Chondrocyte (in vitro differentiated cells): ENCODE measurements at places on chromosomes 5 and 9. TPM values are rescaled to one million over a fixed set of nuclear protein-coding genes. Genes with fewer than 3 reads are reported as not detected.
A peak's percentile ranks its signal among the peaks of the same experiment; 100 is the strongest.

DNA sequence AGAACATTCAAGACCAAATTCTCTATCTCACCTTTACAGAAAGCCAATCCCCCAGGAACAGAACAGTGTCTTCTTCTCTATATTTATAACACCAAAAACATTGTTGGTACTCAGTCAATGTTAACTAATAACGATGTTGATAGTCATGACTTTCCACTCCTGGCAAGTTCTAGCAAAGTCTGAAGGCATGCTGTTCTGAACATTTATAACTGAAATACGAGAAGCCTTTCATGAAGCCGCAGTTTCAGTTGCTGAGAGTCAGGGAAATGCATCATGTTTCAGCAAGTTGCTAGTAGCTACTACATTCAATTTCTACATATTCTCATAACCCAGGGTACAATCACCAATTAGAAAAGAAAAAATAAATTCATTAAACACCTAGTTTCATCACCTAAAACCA, 301.4 kb downstream of the PDE4D start:
- no peak for DNase-seq
- peak overlapping the region; percentile 49 for H3K27ac ChIP-seq
- H3K4me1 ChIP-seq = peaks cover 41% of the 10 kb centered on the region
- no peaks in the 10 kb centered on the region for H3K36me3 ChIP-seq
- H3K27me3 ChIP-seq = no peaks in the 10 kb centered on the region

- DNase-seq = no peak
- H3K27me3 ChIP-seq = peaks cover 31% of the 10 kb centered on the region
- no peak overlapping the region for H3K4me3 ChIP-seq
- no peaks in the 10 kb centered on the region for H3K36me3 ChIP-seq
- peaks cover 15% of the 10 kb centered on the region for H3K4me1 ChIP-seq
Observed at GRCh38 chr9:98860871-98861293, 53.4 kb downstream of the GALNT12 start.

GRCh38 chr5:32499261-32499660, 54.7 kb upstream of the ZFR start:
- H3K4me3 ChIP-seq = no peak overlapping the region
- DNase-seq = no peak
- H3K4me1 ChIP-seq = peaks cover 15% of the 10 kb centered on the region
- no peaks in the 10 kb centered on the region for H3K27me3 ChIP-seq
- no peak overlapping the region for H3K27ac ChIP-seq

DNA sequence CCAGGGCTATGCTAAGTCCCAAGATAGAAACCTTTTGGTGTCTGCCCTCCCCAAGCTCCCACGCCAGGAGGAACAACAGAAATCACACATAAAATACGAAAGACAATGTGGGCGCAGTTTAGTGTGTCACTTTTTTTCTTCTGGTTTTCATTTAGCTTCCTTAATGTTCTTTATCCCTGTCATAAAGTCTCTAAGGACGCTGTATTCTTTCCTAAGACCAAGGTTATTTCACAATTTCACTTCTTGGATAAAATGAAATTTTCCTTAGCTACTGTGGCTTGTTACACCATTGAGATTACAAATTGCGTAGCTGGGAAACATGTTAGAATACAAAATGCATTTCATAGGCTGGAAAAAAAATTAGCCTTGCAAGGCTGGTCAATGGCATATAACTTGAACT, 85.4 kb downstream of the GLIS3 start:
- H3K27me3 ChIP-seq = no peaks in the 10 kb centered on the region
- H3K4me1 ChIP-seq = no peaks in the 10 kb centered on the region
- no peak overlapping the region for H3K4me3 ChIP-seq
- DNase-seq = no peak

GRCh38 chr5:141349917-141350619, at the start of gene PCDHGB1:
TSS of gene PCDHGB1 (plus strand) at chr5:141350099. CDS start at chr5:141350261, 162 bp downstream.
- H3K4me3 ChIP-seq = peak within 1 kb of the TSS; percentile 62
- H3K4me1 ChIP-seq = no peaks in the 10 kb centered on the region
- no peaks in the 10 kb centered on the region for H3K27me3 ChIP-seq
- DNase-seq = no peak
- no peak within 1 kb of the TSS for H3K27ac ChIP-seq

GRCh38 chr5:92863666-92864065, 717.4 kb downstream of the NR2F1-AS1 start:
- no peaks in the 10 kb centered on the region for H3K4me1 ChIP-seq
- H3K27ac ChIP-seq = no peak overlapping the region
- H3K4me3 ChIP-seq = no peak overlapping the region
- no peak for DNase-seq

DNA sequence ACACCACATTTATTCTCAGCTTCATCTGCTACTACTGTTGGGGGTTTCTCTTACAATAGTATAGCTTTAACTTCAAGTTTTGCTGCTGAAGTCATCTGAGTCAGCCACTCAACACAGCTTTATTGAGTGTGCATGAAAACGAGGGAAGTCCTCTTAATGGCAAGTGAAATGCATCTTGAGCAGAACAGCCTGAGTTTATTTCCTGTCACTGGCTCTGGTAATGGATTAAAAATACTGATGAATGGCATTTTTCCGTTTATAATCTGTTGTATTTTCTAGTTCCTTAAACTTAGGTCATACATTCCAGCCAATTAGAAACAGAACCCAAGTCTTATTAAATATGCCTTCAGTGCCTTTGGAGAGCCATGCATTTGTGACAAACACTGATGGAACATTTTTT, 238.6 kb downstream of the SLF1 start:
- H3K27me3 ChIP-seq = no peaks in the 10 kb centered on the region
- no peak for DNase-seq
- no peaks in the 10 kb centered on the region for H3K4me1 ChIP-seq
- no peak overlapping the region for H3K4me3 ChIP-seq
- no peaks in the 10 kb centered on the region for H3K36me3 ChIP-seq

- no peaks in the 10 kb centered on the region for H3K27me3 ChIP-seq
- H3K4me3 ChIP-seq = no peak overlapping the region
- peaks cover 5% of the 10 kb centered on the region for H3K36me3 ChIP-seq
- no peak for DNase-seq
- peaks cover 56% of the 10 kb centered on the region for H3K4me1 ChIP-seq
Observed at GRCh38 chr5:72233835-72234234, 86.2 kb downstream of the MRPS27 start.

- DNase-seq = no peak
- no peak overlapping the region for H3K4me3 ChIP-seq
- H3K4me1 ChIP-seq = peaks cover 10% of the 10 kb centered on the region
- H3K36me3 ChIP-seq = peaks cover 22% of the 10 kb centered on the region
- H3K27me3 ChIP-seq = no peaks in the 10 kb centered on the region
Observed at GRCh38 chr9:19057033-19057432, 7.8 kb downstream of the RRAGA start.

- peaks cover 25% of the 10 kb centered on the region for H3K27me3 ChIP-seq
- no peaks in the 10 kb centered on the region for H3K36me3 ChIP-seq
Observed at GRCh38 chr9:592733-593132, 248.8 kb upstream of the DMRT1 start.

- H3K36me3 ChIP-seq = no peaks in the 10 kb centered on the region
- H3K27me3 ChIP-seq = no peaks in the 10 kb centered on the region
- no peak overlapping the region for H3K27ac ChIP-seq
- H3K4me1 ChIP-seq = peaks cover 10% of the 10 kb centered on the region
- no peak for DNase-seq
Observed at GRCh38 chr5:143488381-143488780, 84.9 kb upstream of the NR3C1 start.

DNA sequence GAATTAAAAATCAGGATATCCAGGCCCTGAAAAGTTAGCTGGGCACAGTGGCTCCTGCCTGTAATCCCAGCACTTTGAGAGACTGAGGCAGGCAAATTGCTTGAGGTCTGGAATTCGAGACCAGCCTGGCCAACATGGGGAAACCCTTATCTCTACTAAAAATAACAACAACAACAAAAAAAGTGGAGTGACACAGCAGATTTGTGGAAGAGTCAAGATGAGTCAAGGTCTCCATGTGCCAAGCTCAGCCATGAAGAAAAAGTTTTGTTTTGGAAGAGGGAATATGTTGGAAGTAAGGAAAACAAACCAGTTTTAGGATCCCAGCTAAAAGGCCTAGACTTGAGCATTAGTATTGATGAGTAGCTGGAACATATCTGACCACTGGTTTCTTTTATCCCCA, 14.7 kb downstream of the LRRC70 start:
- no peaks in the 10 kb centered on the region for H3K27me3 ChIP-seq
- H3K36me3 ChIP-seq = peaks cover 7% of the 10 kb centered on the region
- no peak overlapping the region for H3K4me3 ChIP-seq
- peaks cover 8% of the 10 kb centered on the region for H3K4me1 ChIP-seq
- no peak overlapping the region for H3K27ac ChIP-seq
- DNase-seq = no peak

DNA sequence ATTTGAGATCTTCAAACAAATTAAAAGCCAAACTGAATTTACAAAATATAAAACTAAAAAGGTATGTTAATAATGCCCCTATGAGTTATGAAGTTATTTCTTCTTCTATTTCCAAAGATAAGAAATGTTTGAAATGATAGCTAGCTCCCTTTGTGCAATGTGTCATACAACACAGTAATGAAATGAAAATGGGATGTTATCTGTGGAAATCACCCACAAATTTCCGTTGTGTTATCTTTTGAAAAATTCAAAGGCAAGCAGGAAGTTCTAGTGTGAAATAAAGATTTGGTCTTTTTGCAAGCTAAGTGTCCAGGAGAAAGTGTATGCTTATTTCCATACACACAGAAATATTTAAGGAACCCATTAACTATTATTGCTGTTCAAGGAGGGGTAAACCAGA, 375.3 kb upstream of the PRR16 start:
- peaks cover 38% of the 10 kb centered on the region for H3K27me3 ChIP-seq
- no peak overlapping the region for H3K27ac ChIP-seq
- H3K4me1 ChIP-seq = no peaks in the 10 kb centered on the region
- H3K36me3 ChIP-seq = no peaks in the 10 kb centered on the region

DNA sequence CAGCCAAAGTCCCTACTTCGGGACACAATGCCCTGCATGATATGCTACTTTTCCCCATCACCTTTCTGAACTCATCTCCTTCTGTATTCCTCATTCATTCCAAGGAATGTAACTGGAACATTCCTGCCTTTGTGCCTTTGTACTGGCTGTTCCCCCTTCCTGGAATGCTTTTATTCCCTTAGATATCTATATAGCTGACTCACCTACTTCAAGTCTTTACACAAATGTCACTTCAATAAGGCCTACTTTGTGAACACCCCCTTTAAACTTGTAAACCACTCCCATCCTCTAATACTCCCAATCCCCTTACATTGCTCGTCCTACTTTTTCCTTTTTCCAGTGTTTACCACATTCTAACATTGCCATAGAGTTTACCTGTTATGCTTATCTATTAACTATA, 2.4 kb downstream of the NOL6 start:
- H3K4me3 ChIP-seq = no peak overlapping the region
- peaks cover 21% of the 10 kb centered on the region for H3K36me3 ChIP-seq
- no peaks in the 10 kb centered on the region for H3K27me3 ChIP-seq
- no peak for DNase-seq
- H3K4me1 ChIP-seq = peaks cover 30% of the 10 kb centered on the region
- no peak overlapping the region for H3K27ac ChIP-seq

GRCh38 chr5:77003246-77003645, 27.0 kb upstream of the AGGF1 start:
- no peaks in the 10 kb centered on the region for H3K27me3 ChIP-seq
- H3K4me3 ChIP-seq = no peak overlapping the region
- no peaks in the 10 kb centered on the region for H3K4me1 ChIP-seq
- no peaks in the 10 kb centered on the region for H3K36me3 ChIP-seq

DNA sequence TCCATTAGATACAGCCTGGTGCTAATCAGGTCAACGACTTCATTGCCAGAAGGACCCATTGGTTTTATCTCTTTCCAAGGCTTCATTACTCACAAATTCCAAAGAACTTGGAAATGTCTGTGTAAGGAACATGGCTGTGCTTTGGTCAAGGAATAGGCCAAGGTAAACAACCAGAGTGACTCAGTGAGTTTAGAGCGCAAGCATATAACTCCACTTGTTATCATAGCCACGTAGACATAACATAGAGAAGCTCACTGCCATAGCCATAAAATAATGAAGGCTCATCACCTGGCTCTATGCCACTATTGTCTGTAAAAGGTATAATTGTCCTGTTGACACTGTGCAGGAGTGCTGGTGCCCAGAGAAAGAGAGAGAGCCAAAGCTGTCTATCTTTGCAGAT, 139.3 kb upstream of the PLCXD3 start:
- H3K27me3 ChIP-seq = peaks cover 15% of the 10 kb centered on the region
- peaks cover 21% of the 10 kb centered on the region for H3K4me1 ChIP-seq
- no peak for DNase-seq
- peak overlapping the region; percentile 78 for H3K27ac ChIP-seq
- H3K4me3 ChIP-seq = no peak overlapping the region

DNA sequence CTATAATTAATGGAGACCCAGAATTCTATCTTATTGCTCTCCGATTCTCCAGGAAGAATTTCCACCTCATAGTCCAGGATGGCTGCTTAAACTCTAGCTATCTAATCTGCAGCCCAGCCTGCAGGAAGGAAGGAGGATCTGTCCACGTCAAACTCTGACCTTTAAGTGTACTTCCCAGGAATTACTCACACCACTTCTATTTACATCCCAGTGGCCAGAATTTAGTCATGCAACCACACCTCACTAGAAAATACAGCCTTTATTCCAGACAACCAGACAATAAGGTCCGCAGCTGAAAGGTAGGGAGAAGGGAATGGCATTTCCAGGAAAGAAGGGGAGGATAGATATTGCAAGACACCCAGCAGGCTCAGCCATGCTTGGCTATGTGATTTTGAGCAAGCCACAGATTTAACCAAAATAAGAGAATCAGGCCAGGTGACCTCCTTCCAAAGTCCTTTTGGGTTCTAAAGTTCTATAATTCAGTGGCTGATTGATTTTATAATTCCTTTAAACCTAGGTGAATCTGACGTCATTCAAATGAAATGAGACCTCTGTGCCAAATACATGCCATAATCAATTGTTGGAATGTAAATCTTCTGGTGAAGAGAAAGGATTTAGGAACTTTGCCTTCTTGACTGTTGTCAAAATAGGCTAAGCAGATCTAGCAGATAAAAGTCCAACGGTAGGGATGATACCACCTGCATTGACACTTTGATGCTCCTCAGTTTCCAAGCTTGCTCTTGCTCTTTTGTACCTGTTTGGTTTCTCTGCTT, 3.7 kb upstream of the DENND1A start:
- no peaks in the 10 kb centered on the region for H3K36me3 ChIP-seq
- peaks cover 25% of the 10 kb centered on the region for H3K4me1 ChIP-seq
- H3K4me3 ChIP-seq = no peak overlapping the region
- peaks cover 21% of the 10 kb centered on the region for H3K27me3 ChIP-seq
- H3K27ac ChIP-seq = no peak overlapping the region

Gene TGFBR1
- total RNA-seq = 71.1 to 109 TPM (median 105 TPM) in 3 replicates

Gene PCDHB1
- total RNA-seq = 0.05 TPM in 1 of 3 replicates, not detected in the others

Gene IL13
- not detected in 3 replicates for total RNA-seq

Gene GM2A
- total RNA-seq = 21.4 to 29.1 TPM (median 21.7 TPM) in 3 replicates

Gene CTSV
- total RNA-seq = 0.34 to 0.90 TPM (median 0.85 TPM) in 3 replicates

Gene CATSPER3
- total RNA-seq = 0.17 to 0.64 TPM (median 0.39 TPM) in 3 replicates
